GM13977 (cell line): ENCODE measurements at places on chromosomes 5 and 9.
A peak's percentile ranks its signal among the peaks of the same experiment; 100 is the strongest.

- DNase-seq: no peak
Observed at GRCh38 chr9:36214571-36214970, 23.9 kb downstream of the CLTA start.

DNA sequence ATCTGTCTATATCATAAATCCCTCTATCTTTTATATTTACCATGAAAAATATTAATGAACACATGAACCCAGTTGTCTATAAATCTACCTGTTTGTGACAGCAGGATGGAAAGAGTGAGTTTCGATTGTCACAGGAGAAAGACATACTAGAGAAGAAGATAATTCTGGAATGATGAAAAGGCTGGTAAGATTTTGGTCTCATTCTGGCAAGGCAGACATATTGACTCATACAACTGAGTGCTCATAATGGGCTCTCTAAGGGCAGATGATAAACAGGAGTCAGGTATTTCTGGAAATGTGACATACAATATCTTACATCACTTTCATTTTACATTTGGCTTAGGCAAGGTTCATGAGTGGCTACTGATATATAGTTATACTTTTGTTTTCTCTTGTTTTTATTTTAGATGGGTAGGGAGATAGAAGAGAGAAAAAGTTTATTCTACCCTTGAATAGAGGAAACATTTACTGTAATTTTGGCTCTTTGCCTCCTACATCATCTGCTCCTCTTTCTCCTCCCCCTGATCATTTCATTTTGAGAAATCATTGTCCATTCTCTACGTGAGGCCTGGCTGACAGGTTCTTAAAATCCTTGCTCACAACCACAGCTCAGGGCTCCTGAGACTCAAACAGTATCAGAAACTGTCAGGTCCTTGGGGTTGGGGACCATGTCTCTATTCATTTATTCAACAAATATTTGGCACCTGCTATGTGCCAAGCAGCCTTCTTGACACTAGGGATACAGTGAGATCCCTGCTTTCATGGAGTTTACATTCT, 14.4 kb downstream of the ELOVL7 start:
- DNase-seq: no peak

GRCh38 chr5:124371111-124371706, 375.2 kb downstream of the ZNF608 start:
- no peak for DNase-seq

DNA sequence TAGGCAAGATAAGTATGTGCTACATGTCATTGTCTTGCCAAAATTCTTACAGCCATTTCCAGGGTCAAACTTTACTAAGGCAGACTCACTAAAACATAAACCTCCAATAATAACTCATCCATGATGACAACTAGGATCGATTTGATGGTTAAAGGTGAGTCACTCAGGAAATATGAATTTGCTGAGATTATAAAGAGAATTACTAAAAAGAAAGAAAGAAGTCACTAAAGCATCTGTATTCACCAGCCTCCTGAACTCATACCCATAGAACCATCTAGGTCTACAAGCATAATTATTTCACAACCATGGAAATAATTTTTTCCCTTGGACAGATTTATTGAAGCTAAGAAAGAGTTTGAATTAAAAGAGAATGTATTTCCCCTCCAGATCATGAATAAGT, 258.6 kb downstream of the TLE1 start:
- no peak for DNase-seq

- DNase-seq: no peak
Observed at GRCh38 chr5:94761786-94762185, 143.3 kb downstream of the SLF1 start.

GRCh38 chr5:1005904-1006655, 2.5 kb upstream of the NKD2 start:
- no peak for DNase-seq

- DNase-seq: no peak
Observed at GRCh38 chr9:99294850-99295461, 72.9 kb downstream of the SEC61B start.

DNA sequence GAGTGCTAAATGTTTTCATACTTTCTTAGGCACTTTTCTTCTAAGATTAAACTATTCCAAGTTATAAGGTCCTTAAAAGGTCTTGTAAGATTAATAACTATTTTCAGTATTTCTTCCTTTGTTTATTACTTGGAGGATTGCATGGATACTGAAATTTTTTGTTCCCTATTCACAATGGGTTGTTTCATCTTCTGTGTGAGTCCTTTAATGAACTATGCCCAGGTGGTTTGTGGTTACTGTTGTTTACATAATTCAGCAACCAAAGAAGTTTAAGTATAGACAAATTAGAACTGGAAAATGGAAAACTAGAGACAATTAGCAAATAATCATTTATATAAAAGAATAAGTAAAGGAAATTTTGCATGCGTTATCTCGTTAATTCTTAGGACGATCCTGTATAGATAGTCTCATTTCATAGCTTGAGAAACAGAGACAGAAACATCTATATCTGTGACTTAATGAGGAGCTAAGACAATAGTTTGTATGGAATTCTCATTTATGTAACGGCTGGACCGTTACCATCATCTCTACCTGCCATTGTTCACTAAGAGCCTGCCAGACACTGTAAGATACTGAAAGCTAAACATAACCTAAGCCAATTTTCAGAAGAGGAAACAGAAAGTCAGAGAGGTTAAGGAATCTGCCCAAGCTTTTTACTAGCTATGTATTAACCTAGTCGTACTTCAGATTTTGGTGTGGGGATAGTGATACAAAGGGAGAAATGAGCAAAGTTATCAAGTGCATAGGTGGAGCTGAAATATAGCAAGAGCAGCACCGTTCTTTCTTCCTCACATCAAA, 148.2 kb downstream of the PAM start:
- no peak for DNase-seq

DNA sequence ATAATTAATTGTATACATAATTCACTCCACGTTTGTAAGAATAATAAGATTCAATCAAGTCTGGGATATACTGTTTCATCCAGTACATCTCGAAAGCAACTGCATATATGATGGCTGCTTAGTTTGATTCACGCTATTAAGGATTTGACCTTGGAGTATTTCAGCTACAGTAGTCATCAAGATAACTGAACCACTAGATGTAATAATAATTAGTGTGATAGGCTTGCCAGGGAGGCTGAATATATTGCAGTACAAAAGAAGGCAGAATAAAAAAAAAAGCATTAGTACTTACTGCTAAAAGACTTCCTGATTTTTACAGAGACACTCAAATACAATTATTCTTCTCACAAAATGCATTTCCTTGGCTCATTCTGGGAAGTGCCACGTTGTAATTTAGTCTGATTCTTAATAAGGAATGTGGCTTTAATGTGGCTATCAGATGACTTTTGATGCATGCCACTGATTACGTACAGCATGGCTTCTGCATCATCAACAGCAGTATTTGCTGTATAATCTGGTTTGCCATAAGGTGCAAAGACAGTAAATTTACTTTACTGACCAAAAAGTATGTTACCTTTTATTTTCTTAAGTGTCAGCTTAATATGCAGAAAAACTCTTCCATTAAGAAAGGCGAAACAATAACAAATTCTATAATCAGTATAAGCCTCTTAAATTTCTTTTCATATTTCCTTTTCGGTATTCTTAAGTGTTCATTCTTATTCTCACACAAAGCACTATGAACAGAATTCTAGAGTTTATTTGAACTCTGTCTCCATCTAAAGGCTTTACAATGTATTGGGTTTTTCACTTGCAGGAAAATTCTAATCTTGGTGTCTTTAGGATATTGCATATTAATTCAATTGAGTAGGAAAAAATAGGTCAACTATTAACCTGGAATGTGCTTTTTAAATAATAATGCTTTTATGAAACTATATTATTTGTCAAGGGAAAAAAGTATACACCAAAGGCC, 166.4 kb downstream of the SLF1 start:
- no peak for DNase-seq

DNA sequence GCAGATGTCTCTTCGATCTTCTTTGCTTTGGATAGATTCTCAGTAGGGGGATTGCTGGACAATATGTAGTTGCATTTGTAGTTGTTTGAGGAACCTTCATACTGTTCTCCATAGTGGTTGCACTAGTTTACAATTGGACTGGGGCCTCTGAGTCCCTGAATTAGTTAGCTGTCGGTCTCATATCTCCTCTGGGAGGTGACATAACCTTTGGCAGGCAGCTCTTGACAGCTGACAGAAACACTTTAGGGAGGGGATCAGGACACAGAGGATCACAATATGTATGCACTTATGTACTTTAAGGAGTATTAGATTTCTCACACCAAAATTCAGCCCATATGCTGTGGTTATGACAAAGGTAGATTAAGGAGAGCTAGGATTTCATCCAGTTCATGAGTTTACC, 1279.9 kb upstream of the DMAC1 start:
- DNase-seq: no peak

- DNase-seq: no peak
Observed at GRCh38 chr9:120846251-120846889, 3.6 kb upstream of the PSMD5 start.

- DNase-seq: peak; percentile 17
Observed at GRCh38 chr9:131982671-131983239, 96.9 kb downstream of the MED27 start.

DNA sequence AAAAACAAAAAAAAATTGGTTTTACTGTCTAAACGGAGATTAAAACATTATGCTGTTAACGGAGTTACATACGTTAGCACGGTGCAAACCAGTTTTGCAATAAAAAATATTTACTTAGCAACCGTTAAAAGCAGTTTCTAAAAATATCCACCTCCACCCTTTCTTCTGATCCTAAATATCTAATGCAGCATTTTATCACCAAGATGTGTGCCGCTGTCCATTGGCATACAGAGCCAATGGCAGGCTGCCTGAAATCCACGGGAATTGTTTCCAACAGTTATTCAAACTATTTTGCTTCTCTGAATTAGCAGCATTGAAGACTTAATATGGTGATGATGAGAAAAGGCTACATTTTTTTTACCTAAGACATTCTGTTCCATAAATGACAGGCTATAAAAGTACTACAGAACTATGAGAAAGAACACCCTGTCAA, 61.6 kb downstream of the CSNK1A1 start:
- DNase-seq: no peak

DNA sequence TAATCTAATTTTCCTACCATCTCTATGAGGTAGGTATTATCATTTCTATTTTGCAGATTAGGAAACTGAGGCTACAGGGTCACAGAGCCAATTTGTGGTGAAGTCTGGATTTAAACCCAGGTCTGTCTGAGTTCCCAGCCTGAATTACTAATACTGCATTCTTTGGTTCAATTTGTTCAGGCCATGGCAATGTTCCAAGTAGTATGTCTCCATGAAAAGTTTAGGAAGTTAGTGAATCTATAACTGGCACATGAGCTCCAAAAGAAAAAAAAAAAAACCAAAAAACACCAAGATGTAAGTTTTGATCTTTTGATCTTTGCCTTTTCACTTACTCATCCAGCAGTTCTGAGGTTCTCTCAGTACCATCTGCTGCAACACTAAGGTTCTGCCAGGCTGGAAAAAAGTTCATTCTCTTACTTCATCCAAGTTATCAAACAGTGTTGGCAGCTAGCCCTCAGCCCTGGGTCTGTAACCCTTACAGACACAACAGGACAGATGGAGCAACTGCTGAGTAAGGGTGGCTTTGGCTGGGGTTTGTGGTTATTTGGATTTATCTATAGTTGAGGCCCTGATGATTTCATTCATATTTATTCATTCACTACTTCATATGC, 4.4 kb upstream of the TMEM268 start:
- no peak for DNase-seq

DNA sequence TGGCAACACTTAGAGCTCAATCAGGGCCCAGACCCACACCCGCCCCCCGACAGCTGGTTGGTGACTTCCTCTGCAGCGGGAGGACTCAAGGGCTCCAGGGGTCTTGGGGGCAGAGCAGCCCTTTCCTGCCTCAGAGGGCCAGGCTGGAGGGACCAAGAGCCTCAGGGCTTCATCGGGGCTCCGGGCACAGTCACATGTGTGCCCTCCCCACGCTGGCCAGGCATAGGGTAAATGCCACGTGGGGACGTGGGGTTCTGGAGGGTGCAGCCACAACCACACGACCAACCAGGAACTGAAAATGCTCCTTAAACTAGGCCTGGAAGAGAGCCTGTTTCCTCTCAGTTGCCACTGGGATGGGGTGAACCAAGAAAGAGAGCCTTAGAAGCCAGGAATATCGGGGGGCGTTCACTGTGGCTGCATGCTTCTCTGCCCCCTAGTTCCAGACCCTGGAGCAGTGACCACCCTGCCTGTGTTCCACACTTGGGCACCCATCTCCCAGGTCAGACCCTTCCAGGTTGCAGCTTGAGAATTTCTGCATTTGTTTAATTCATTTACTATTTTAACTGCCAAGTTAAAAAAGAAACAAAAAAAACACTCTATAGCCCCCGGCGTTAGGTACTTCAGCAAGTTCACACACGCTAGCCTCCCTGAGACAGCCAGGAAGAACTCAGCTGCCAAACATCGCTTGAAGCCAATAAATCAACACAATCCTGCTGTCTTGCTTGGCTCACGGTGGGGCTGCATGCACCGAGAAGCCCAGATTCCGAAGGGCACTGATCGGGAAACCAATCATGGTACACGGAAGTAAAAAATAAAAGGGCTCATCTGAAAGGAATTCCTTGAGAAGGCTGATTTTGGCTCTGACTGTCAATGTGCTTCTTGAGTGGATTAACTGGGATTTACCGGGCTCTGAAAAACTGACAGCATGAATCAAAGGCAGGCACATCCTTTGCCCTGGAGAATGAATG, 56.1 kb upstream of the PHYKPL start:
- DNase-seq: no peak

DNA sequence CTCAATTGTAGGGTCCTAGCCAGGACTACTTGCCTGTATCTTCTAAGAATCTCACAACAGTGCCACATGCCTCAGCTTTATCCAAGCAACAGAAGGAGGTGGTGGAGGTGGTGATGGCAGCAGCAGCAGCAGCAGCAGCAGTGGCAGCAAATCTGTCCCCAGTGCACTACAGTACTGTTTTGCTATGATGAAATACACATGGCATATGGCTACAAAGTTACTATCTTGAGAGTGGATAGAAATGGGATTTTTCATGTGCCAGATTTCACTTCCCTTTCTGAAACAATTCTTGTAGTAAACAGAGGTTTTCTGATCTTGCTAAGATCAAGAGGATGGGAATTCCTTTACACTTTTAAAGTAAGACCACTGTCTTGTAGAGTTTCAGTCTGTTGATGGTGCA, 8.1 kb upstream of the CYSTM1 start:
- no peak for DNase-seq

DNA sequence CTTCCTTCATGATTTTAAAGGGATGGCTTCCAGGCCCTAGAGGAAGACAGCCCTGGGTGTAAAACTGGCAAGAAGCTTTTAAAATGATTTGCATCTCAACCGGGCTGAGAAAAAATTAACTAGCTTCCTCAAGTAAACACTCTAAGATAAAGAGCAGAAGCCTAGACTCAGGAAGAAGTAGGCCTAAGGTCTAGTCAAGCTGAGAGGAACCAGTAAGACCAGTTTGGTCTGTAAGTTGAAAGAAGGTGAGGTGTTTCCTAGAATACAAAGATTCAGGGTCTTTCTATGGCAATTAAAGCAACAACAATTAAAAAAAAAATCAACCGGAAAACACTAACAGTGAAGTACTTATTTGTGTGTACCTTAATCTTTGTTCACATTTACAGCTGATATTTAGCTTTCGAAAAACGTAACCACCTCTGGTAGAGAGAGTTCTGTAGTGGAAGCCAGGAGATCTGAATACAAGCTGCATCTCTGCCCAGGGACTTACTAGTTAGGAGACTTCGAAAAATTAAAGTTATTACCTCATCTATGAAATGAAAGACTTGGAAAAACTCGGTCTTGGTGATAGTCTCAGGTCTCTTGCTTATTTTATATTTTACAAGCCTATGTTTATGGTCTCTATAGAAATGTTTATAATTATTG, 75.7 kb downstream of the TUSC1 start:
- no peak for DNase-seq
